ENCODE measurements at places on chromosomes 1 and 21.

DNA sequence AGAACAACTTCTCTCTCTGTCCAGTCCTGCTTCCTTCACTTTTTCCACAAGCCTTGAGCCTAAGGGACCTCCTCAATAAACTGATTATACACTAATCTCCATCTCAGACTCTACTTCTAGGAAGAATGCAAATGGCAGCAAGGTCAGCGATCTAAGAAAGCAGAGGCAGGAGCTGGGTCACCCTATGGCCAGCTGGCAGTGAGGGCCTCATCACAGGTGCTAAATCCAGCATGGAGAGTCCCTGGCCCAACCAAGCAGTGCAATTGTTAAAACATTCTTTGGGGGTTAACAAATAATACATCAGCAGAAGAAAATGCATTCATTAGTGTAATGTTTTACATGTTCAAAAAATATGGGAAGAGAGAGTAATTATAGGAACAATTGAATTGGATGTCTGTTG lies 416.0 kb downstream of the SIPA1L2 start:
- no peak for DNase-seq

- no peak for DNase-seq
Measured at GRCh38 chr1:47558601-47559593, 121.1 kb downstream of the FOXD2 start.

DNA sequence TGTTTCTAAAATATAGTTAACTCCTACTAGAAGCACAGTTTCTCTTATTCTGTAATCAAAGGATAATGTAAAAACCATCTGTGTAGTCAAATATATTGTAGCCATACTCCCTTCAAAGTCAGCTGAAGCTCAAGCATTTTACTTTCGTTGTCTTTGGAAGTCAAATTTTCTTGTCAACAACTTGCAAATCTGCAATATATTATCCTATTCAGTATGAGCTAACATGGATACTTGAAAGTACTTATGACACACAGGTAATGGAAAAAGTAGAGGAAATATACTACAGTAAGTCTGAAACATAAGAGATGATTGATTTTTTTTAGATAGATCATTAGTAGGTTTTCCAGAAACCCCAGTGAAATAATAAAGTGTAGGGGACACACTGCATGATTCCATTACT lies 121.5 kb downstream of the COL24A1 start:
- DNase-seq: no peak

- no peak for DNase-seq
Measured at GRCh38 chr1:113136476-113136875, 63.5 kb downstream of the LRIG2 start.

GRCh38 chr1:209884249-209884648 lies 53.8 kb upstream of the SYT14 start:
- peak; percentile 42 for DNase-seq

DNA sequence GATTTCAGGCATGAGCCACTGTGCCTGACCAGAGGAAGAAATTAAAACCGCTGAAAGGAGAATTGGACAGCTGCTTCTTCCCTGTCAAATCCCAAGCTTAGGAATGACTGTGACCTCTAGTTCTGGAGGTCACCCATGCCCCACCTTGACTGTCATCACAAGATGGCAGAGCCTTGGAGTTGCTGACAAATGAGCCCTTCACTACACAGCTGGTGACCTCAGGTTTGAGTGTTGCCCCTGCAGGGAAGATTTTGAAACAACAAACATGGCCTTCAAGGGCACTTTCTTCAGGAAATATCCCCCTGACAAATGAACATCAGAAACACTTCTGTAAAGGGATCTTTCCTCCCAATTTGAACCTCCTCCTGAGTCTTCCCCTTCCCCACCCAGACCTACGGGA lies 6.9 kb upstream of the SLC45A3 start:
- no peak for DNase-seq

- DNase-seq: peak; percentile 21
Measured at GRCh38 chr1:107687849-107688753, 276.9 kb downstream of the VAV3 start.

DNA sequence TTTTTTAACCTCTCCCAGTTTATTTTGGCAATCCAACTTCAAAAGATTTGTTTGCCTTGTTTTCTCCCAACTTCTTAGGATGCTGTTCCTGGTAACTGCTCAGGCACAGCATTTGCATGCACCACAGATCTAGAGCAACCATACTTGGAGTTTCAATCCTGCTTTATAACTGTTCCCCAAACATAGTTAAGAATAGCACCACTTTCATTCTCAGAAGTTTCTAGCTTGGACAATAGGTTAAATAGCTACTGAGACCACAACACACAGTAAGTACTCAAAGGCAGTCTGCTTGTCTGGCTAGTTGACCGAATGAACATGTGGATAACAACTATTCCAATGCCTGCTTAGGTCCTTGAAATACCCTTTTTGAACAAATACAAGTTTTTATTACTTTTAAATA lies 76.8 kb downstream of the FOXJ3 start:
- DNase-seq: no peak

DNA sequence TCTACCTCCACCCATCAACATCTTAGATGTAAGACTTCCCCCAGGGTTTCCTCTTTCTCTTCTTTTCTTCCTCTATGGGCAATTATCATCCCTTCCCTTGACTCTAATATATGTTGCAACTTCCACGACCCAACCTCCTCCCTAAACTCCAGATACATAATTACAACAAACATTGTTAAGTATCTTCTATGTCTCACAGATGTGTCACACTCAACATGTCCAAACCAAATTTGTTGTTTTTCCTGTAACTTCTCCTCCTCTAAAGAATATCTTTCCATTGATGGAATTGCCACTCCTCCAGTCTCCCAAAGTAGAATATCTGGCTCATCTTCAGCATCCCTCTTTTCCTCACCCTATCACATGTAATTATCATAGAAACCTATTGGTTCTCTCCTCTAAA lies 314.2 kb downstream of the RWDD3 start:
- no peak for DNase-seq

Data from fibroblast of skin of right quadriceps (primary cell).